ENCODE measurements at places on chromosomes 16 and 17.

DNA sequence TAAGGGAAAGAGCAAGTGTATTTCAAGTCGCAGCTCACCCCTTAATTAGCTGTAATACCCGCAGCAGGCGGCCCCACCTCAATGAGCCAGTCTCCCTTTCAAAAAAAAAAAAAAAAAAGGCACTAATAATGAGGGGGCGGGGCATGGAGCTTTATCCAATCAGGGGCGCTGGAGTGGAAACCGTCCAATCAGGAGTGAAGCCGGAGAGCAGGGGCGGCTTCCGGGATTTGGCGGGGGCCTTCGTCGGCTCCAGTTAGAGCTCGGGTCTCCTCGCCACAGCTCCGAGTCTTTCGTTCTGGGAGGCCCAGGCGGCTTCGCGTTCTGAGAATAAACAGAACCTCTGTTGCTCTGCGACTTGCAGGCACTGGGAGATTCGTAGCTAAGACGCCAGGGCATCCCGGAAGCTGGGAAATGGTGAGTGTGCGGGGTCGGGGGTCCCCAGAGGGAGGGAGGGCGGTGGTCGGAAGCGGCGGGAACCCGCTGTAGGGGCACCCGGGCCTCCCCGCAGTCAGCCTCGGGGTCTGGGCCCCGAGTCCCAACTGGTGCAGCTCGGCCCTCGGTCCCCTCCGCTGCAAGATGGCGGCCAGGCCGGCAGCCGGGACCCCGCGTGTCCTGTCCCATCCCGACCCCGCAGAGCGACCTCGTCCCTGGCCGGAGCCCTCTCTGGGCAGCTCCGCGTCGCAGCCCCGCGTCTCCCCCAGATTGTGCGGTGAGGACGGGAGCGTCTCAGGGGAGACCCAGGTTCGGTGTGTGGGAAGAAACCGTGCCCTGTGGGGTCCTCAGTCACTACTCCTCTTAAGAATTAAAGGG lies at the start of gene ZNF267:
TSS of gene ZNF267 (plus strand) at position 252 of the 810 bp plus-strand sequence. CDS start at position 412, 160 bp downstream.
- DNase-seq = peak; percentile 40

DNA sequence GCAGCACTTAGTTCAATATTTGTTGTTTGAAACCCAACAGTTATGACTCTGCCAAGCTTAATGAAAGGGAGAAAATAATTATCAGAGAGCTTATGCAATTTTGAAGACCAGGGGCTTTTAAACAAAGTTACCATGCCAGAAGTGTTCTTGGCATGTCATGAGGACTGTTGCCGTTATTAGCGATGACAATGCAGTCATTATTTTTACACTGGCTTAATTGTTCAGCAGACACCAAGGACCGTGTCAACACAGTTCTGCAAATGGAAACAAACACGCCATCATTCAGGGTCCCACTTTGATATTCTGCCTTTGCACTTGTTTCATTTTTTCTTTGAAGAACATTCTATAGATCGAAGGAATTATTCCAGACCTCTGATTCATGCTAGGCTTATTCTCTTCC lies 518.5 kb downstream of the CDH13 start:
- no peak for DNase-seq

GRCh38 chr16:58499615-58500351 lies at the start of gene NDRG4:
Gene NDRG4, plus strand, starts transcription at chr16:58500143. Its CDS starts 106 bp downstream, at chr16:58500249.
- peak; percentile 58 for DNase-seq

DNA sequence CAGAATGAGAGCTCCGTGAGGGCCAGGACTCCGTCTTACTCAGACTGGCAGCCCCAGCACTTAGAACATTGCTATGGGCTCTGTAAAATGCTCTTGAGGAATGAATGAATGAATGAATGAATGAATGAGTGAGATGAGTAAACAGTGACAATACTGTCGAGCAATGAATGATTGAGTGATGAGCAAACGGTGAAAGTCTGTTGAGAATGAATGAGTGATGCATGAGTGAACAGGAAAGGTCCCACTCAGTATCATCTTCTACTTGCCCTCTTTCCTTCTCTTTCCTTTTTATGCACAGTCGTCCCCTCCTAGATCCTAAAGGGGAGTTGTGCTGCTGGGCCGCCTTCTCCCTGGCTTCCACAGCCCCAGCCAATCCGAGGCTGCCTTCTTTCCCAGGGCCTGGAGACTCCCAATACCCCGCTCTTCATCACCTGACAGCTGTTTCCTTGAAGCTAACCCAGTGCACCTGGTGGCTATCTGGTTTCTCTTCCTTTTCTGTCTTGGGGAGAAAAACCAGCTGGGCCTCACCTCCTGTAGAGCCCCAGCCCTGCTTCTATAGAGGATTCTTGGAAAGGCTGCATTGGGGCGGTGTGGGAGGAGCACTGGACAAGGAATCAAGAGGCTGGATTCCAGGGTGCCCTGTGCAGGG lies 32.7 kb upstream of the CACNG1 start:
- no peak for DNase-seq

DNA sequence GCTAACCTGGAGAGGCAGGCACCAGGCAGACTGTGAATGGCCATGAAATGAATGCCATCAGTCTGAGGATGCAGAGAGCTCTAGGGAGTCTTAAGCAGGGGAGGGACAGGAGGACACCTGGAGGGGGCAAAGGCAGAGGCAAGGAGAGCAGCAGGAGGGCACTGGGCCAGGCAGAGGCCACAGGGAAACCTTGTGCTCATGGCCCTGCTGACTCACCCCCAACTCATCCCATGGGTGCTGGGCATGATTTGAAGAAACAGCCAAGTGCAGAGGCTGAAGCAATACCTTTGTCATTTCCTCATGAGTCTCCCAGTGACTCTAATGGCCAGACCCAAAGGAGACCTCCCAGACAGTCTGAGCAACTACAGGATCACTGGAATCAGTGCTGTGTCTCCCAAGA lies 141.4 kb downstream of the TMEM132E start:
- DNase-seq = no peak

DNA sequence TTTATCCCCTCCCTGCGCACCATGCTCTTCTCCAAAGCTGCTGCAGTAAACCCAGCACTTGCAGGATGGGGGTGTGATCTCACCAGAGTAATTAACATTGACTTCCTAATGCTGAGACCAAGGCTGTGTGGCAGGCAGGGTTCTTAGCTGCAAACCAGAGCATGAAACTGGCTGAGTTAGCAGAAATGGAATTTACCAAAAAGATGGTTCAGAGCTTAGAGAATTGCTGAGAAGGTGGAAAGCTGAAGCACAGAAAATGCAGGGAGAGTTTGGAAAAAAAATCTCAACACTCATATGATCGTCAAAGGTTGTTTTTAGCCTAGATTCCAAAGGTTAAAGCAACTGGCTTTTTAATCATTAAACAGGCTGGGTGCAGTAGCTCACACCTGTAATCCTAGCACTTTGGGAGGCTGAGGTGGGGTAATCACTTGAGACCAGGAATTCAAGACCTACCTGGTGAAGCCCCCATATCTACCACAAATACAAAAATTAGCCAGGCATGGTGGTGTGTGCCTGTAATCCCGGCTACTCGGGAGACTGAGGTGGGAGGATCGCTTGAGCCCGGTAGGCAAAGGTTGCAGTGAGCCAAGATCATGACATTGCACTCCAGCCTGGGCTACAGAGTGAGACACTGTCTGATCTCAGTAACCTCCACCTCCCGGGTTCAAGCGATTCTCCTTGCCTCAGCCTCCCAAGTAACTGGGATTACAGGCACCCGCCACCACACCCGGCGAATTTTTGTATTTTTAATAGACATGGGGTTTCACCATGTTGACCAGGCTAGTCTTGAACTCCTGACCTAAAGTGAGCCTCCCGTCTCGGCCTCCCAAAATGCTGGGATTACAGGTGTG lies 6.0 kb upstream of the TXNDC11 start:
- no peak for DNase-seq

- DNase-seq = no peak
These were observed 5.2 kb upstream of the APRT start for GRCh38 chr16:88816736-88817535.

- DNase-seq = no peak
These were observed 235.4 kb upstream of the MON1B start for GRCh38 chr16:76955629-76956028.
